Kidney epithelial cell (primary cell): ENCODE measurements at places on chromosomes 4 and X. TPM values are rescaled to one million over a fixed set of nuclear protein-coding genes. Genes with fewer than 3 reads are reported as not detected.

VCX3A gene
- 0.25 TPM in 1 of 2 replicates, not detected in the other for total RNA-seq

KIT gene
- 0.34 and 1.7 TPM in 2 replicates for total RNA-seq

TRPC5OS gene
- total RNA-seq = not detected in 2 replicates

PRAF2 gene
- 16.8 and 18.1 TPM in 2 replicates for total RNA-seq

PPM1K gene
- 9.0 and 11.0 TPM in 2 replicates for total RNA-seq

ADRA2C gene
- 1.0 and 2.8 TPM in 2 replicates for total RNA-seq

C4orf50 gene
- not detected in 2 replicates for total RNA-seq

CRMP1 gene
- 15.4 and 16.5 TPM in 2 replicates for total RNA-seq

NRK gene
- 8.1 and 9.0 TPM in 2 replicates for total RNA-seq

SLIT2 gene
- total RNA-seq = 4.0 and 6.0 TPM in 2 replicates

DMRTC1B gene
- not detected in 2 replicates for total RNA-seq

DNA sequence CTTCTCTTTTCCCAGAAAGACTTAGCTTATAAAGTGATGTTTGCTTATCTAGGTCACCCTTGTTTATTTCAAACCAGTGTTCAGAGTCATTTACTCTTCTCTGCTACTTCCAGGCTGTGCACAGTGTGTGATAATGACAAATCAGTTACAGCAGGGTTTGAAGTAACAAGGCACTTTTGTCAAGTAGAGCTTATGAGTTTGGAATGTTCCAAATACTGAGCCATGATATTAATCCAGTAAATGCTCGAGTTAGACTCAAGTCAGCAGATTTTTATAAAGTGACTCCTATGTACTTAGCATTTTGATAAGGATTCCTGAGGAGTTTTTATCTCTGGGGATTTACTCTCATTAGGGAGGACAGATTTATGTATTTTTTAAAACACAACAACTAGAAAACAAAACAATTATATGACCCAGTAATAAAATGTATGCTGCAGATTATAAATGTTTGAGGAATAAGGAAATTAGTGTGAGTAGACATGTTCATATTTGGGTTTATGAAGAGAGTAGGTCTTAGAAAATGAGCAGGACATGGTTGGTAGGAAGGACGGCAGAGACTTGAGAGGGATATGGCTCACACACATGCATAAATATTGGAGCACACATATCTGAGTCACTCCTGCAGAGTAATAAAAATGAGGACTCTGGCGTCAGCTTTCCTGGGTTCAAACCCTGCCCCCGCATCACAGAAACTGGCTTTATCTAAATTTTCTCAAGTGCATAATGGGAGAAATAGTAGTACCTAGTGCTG lies 271.2 kb downstream of the FBXO8 start:
- DNase-seq = no peak

GRCh38 chr4:112898357-112899141 lies 150.9 kb upstream of the ANK2 start:
- peak; percentile 39 for DNase-seq

DNA sequence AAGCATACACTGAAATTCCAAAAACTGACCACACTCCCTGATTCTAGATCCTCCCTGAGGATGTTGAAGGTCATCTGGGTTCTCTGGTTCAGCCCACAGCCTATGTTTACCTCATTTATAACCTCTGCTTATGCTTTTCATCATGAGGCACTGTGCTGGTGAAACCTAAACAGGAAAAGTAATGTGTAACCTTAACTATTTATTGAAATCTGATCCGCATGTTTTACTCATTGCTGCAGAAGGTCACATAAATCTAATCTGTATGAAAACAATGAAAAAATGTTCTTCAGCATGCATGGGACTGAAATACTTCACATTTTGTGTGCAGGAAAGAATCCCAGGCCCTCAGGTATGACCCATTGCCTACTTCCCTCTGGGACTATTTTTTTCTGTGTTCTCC lies 30.3 kb downstream of the UCHL1 start:
- DNase-seq = no peak

DNA sequence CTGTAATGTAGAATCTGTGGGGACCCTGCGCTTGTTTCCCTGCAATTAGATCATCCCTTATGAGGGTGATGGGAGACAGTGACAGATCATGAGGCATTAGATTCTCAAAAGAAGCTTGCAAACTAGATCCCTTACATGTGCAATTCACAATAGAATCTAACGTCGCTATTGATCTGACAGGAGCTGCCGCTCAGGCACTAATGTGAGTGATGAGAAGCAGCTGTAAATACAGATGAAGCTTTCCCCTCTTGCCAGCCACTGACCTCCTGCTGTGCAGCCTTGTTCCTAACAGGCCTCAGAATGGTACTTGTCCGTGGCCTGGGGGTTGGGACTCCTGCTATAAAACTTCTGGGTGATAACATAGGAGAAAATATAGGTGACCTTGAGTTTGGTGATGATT lies 1076.8 kb downstream of the PDHA2 start:
- no peak for DNase-seq

- no peak for DNase-seq
Observed at GRCh38 chr4:130814896-130815295, 1718.9 kb downstream of the C4orf33 start.

DNA sequence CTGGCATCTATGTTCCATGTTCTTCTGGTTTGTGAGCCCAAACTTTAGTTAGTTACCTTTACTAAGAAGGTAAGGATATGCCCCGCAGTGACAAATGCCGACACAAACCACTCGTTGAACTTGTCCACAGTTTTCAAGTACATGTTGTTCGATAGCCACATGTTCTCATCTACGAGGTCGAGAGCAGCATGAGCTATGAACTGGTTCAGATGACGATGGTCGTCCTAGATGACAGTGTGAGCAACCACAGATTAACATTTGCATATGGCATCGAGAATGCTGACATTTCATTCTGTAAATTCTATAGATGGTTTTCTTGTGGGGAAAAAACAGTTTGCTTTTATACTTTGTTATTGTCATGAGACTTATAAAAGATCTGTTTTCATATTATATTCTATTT lies 18.0 kb downstream of the TRAPPC2 start:
- no peak for DNase-seq

DNA sequence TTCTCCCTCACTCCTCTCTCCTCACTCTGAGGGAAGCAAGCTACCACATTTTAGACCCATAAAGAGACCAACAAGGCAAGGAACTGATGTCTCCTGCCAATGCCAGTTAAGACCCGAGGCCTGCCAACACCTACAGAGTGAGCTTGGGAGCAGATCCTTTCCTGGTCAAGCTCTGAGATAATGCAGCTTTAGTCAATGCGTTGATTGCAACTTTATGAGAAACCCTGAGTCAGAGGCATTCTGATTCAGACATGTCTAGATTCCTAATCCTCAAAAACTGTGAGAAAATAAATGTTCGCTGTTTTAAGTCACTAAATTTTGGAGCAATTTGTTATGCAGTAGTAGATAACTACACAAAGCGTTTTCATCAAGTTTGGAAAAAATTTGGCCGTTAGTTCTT lies 115.5 kb downstream of the JADE1 start:
- DNase-seq = no peak

GRCh38 chr4:102751941-102752340 lies 8.8 kb downstream of the MANBA start:
- DNase-seq = no peak

DNA sequence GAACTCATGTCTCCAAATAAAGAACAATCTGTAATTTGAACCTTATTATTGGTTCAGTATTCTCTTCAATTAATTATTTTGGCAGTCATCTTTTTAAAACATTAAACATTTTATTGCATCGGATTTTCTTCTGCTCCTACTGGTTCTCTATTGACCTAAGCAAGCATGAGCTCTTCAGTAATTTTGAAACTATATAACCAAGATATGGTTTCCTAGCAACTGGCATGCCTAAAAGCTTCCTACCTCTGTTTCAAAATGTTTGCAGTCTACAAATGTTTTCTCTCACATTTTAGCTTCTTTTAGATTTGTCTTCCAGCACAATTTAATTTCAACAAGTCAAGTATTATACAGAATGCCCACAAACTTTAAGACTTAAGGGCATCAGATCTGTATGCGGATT lies 371.3 kb downstream of the GPM6A start:
- DNase-seq = no peak

DNA sequence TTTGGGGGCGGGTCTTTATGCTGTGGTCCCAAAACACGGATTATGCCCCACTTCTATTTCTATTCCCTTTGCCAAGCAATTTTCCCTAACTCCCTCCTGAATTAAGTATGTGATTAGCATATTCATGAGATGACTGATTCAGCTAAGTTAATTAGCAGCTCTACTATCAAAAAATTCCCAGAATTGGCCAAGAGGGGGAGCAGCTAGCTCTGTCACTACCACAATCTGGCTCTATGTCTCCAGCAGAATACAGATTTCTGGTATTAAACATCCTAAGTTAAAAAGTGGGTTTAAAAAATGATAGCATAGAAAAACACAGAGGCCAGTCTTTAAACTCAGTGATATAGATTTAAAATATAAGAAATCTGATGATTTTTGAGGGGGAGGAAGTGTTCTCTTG lies 80.3 kb downstream of the GPC4 start:
- no peak for DNase-seq

DNA sequence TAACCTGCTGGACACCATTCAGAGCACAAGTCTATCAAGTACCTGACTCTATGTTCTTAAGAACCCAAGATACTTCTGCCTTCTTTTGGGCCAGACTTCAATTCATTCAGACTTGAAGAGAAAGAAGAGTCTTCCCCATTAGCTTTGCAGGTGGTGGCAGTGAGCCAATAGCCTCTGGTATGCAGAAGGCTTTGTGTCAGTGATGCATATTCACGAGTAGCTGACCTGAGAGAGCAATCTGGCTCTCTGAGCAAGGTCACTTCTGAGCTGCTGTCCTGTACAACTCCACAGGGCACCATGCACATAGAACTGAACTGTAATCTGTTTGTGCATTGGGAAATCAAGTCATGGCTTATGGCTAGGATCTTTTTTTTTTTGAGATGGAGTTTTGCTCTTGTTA lies 39.9 kb upstream of the SPINK2 start:
- no peak for DNase-seq

- no peak for DNase-seq
Observed at GRCh38 chrX:13662355-13662791, 9.4 kb downstream of the TCEANC start.

GRCh38 chr4:119623025-119623424 lies 5.6 kb downstream of the PDE5A start:
- no peak for DNase-seq

GRCh38 chr4:2934813-2935761 lies 28.1 kb downstream of the NOP14 start:
- peak; percentile 67 for DNase-seq

DNA sequence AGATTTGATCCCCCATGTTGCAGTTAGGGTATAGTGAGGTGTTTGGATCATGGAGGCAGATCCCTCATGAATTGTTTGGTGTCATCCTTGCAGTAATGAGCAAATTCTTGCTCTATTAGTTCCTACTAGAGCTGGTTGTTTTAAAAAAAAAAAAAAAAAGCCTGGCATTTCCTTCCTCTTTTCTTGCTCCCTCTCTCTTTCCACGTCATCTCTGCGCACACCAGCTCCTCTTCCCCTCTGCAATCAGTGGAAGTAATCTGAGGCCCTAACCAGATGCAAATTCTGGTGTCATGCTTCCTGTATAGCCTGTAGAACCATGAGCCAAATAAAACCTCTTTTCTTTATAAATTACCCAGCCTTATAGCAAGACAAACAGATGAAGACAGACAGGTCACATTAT lies 24.5 kb downstream of the WDR17 start:
- no peak for DNase-seq

DNA sequence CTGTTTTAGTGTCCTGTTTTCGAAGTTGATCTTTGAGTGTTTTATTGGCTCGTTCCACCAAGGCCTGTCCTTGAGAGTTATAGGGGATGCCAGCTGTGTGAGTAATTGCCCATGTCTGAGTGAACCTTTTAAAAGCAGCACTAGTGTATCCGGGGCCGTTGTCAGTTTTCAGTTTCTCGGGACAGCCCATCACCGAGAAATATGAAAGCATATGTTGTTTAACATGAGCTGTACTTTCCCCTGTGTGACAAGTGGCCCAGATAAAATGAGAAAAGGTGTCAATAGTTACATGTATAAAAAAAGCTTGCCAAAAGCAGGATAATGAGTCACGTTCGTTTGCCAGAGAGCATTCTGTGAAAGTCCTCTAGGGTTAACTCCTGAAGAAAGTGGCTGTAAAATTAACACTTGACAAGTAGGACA lies 48.6 kb upstream of the RASSF6 start:
- no peak for DNase-seq

DNA sequence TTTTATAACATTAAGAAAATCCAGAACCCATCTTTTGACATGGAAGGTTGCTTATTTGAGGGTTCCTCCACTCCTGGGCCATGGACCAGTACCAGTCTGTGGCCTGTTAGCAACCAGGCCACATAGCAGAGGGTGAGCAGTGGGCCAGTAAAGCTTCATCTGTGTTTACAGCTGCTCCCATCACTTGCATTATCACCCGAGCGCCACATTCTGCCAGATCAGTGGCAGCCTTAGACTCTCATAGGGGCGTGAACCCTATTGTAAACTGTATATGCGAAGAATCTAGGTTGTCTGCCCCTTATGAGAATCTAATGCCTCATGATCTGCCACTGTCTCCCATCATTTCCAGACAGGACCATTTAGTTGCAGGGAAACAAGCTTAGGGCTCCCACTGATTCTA lies 58.6 kb downstream of the NDST4 start:
- no peak for DNase-seq

GRCh38 chrX:123962006-123962467 lies 531 bp downstream of the STAG2 start:
- no peak for DNase-seq

DNA sequence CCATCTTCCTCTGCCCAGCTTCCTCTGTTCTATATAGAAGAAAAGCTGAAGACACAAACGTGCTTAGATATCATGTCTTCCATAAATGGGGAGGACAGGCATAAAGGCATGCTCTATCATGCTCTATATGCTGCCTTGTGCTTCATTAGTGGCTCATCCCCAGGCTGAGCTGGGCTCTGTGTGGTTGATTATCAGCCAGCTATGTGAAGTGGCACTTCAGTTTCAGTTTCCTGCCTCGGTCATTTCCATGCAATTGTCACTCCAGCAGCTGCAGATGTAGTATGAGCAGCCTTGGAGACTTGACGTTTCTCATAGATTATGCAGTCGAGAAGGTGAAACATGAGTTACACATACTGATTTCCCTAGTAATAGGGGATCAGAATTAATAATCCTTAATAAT lies 106.2 kb downstream of the SYTL5 start:
- no peak for DNase-seq

- DNase-seq = no peak
Observed at GRCh38 chr4:150072471-150072870, 5.8 kb upstream of the DCLK2 start.

GRCh38 chr4:132114885-132115284 lies 1034.2 kb upstream of the PCDH10 start:
- DNase-seq = no peak

- no peak for DNase-seq
Observed at GRCh38 chr4:75235359-75235951, 278.7 kb downstream of the RCHY1 start.

GRCh38 chrX:71160475-71160874 lies 15.8 kb downstream of the NLGN3 start:
- DNase-seq = no peak

GRCh38 chr4:16759931-16760582 lies 138.4 kb downstream of the LDB2 start:
- no peak for DNase-seq

DNA sequence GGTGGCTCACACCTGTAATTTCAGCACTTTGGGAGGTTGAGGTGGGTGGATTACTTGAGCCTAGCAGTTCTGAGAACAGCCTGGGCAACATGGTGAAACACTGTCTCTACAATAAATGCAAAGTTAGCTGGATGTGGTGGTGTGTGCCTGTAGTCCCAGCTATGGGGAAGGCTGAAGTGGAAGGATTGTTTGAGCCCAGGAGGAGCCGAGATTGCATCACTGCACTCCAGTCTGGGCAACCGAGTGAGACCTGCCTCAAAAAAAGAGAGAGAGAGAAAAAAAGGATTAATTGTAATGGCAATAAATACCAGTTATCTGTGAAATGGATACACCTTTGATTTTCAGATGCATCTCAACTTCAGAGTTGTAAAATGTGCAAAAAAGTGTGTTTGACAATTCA lies 58.8 kb downstream of the SPRY1 start:
- DNase-seq = no peak
